ENCODE measurements at places on chromosomes 2 and 18. TPM values are rescaled to one million over a fixed set of nuclear protein-coding genes. Genes with fewer than 3 reads are reported as not detected.

The PARD6G gene
- total RNA-seq = 9.4 TPM

DNA sequence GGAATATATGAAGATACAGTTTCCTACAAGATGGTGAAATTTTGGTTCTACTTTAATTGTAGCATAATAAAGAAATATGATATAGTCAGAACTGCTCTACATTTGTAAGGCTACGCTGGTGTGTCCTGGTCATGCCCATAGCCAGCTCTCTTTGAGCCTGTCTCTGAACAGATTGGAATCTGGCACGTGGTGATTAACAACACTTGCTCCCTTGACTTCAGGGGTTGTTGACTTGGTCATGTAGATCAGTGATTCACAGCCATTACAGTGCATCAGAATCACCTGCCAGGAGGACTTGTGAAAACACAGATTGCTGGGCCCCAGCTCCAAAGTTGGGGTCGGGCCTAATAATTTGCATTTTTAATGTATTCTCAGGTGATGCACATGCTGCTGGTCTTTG lies 80.4 kb downstream of the PTPRM start:
- DNase-seq = no peak

The CCDC178 gene
- total RNA-seq = 2.9 TPM

DNA sequence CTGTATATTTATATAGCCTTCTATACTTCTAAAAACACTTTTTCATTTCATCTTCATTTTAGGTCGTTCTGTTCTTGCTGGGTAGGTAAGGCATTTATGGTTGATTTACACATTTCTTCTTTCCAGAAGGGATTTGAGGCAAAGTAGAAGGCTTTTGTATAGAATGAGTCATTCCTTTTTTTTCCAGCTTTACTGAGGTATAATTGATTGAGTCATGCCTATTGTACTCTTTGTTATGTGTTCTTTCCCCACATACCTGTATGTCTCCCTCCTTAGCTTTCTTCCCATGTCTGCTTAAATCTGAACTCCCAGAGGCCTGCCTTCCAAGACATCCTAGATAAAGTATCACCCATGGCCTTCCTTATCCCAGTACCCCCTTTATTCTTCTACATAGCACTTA lies 4.8 kb upstream of the CDC42EP3 start:
- no peak for DNase-seq

The CNTNAP5 gene
- 30.6 TPM for total RNA-seq

The SP9 gene
- total RNA-seq = 7.7 TPM

DNA sequence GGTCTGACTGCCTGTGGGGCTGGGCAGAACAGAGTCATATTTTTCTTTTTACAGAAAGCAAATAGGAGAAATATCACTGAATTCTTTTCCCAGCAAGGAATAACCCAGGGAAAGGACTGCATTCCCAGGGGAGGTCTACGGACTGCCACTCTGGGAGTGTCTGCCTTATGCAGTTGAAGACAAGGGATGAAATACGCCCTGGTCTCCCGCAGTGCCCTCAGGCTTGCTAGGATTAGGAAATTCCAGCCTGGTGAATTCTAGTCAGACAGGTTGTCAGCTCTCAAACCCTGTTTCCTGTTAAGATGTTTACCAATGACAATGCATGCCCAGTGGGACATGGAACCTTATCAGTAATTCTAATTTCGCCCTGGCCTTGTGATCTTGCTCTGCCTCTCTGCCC lies 30.3 kb upstream of the PDK1 start:
- DNase-seq = no peak

The PRKD3 gene
- total RNA-seq = 24.1 TPM

DNA sequence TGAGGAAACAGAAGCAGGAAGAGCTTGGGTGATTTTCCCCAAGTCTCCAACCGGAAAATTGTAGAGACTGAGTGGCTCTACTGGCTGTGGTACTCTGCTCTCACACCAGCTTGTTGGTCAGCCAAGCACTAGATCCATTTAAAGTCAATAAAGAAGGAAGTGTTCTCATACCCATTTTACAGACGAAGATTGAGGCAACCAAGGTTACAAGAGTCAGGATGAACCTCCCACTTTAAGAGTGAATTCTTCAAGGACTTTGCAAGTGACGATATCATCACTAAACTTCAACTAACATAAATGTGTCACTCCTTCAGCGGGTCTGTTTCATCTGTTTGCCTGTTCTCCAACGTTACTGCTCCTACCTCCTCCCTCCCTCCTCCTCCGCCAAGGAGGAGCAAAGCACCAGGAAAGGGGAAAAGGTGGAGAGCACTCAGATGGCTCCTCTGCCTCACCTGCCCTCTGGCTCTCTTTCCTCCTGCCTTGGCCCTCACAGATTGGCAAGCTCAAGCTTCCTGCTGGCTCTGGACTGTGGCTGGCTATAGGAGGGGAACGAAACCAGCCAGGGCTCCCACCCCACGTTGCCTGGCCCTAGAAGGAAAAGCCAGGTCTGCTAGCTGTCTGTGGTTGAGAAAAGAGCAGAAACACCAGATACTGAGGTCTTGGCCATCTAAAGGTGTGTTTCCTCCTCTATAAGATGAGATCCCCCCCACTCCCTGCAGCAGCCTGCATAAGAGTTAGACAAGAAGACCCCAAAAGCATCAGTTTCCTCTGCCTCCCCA lies 3.6 kb upstream of the RAB11FIP5 start:
- no peak for DNase-seq

The MREG gene
- 2.4 TPM for total RNA-seq

DNA sequence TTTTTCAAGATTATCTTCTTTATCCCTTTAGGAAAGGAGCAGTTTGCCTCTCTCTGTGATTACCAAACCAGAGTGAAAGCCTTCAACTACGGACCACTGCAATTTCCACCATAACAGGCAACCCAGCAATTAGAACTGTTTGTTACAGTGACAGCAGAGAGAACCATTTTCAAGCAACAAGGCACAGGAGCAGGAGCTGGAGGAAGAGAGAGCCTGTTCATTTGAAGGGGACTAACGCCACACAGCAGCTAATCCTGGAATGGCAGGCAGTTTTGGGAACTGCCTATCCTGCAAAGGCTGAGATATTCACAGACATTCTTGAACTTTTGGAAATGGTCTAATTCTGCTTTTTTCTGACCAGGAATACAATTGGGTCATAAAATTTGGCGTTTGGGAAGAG lies 1541.9 kb upstream of the PIK3C3 start:
- no peak for DNase-seq

GRCh38 chr2:124988111-124988510 lies 963.0 kb downstream of the CNTNAP5 start:
- DNase-seq = no peak

The SERPINB11 gene
- not detected for total RNA-seq

The STK11IP gene
- total RNA-seq = 13.0 TPM
